ENCODE measurements at places on chromosomes 5 and 9.

GRCh38 chr5:31273631-31274378 lies 80.3 kb downstream of the CDH6 start:
- DNase-seq: no peak

DNA sequence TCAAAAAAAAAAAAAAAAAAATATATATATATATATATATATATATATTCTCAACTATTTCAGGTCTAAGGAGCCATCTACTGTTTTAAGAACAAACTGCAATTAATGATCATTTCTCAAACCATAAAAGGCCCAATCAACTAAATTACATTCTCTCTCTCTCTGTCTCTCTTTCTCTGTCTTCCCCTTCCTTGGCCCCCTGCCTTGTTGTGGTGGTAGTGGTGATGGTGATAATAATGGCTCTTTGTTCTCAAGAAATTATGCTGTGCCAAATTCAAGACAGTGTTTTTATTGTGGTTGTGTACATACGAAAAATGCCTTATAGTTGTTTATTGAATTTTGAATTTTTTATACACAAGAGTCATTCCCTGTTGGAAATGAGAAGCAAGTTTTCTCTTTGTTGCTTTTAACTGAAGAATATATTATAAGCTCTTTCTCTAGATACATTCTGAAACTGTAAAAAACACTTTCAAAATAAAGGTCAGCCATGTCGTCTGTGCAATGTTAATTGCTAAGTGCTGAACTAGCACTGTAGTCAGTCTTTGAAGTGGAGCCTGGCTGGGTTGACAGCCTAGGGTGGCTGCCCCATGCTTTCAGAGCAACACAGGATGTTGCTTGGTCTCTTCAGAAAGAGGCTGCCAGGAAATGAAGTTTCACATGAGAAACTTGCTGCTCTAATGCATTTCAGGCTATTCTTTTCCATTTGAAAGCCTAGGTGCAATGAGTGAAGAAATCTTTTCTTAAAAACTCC lies 96.0 kb downstream of the HINT1 start:
- peak; percentile 23 for DNase-seq

- no peak for DNase-seq
Measured at GRCh38 chr5:4949108-4949507, 191.0 kb upstream of the ADAMTS16 start.

- no peak for DNase-seq
Measured at GRCh38 chr9:90927496-90927895, 125.9 kb downstream of the SYK start.

GRCh38 chr5:73636408-73636807 lies 10.4 kb downstream of the ARHGEF28 start:
- no peak for DNase-seq

DNA sequence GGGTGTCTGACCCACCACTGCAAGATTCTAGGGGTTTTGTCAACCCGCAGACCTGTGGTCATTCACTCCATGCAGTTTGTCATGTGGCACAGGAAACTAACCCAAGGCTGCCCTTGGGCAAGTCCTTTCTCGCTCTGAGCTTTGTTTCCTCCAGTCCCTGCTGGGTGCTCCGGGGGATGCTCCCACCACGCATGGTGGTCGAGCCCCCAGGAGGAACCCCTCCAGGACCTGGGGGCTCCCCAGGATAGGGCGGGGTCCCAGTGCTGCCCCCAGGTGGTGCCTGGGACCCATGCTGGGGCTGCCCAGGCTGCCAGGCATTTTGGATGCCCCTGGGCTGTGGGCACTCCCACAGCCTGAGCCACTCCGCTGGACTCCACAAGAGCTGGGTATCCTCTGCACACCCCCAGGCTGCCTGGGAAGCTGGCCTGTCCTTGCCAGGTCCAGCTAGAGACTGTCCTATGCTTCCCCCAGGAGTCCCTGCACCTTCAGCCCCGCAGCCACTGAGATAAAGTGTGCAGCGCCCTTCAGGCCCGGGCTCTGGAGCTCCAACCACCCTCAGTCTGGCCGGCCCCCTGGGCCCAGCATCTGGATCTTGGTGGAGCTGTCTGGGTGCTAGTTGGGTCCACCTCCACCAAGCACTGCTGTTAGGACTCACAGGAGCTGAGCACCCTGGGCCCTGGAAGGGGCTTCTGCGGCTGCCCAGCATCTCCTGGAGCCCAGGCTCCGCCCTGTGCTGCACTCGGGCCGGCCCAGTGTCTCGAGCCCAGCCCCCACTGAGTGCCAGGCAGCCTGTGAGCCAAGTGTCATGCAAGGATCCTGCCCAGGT lies 104.3 kb downstream of the PHF2 start:
- DNase-seq: no peak

- DNase-seq: no peak
Measured at GRCh38 chr5:131939690-131940345, 5.6 kb downstream of the MEIKIN start.

GRCh38 chr9:90300611-90301276 lies 341.9 kb downstream of the DIRAS2 start:
- DNase-seq: no peak

- no peak for DNase-seq
Measured at GRCh38 chr5:78979909-78980308, 5.2 kb downstream of the ARSB start.

GRCh38 chr5:124655251-124655917 lies 91.1 kb downstream of the ZNF608 start:
- no peak for DNase-seq

- DNase-seq: no peak
Measured at GRCh38 chr5:125835293-125836172, 587.7 kb upstream of the GRAMD2B start.
